ENCODE measurements at places on chromosomes 7 and 10.

- no peak for DNase-seq
These were observed 62.1 kb downstream of the TCERG1L start for GRCh38 chr10:131249238-131249954.

DNA sequence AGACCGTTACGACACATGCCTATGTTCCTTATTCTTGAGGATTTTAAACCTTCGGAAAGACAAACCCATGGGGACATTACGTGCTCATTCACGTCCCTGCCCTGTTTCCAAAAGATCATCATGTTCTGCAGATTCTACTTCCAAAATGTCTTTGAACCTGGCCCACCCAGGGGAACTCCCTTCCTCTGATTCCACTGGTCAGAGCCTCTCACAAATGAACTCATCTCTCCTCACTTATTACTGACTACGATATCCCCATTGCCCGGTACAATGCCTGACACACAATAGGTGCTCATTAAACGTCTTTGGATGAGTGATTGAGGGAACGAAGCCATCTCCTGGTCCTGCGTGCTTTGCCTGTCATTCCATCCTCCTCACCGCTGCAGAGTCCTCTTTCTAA, 168.3 kb upstream of the RNF32 start:
- DNase-seq: no peak

DNA sequence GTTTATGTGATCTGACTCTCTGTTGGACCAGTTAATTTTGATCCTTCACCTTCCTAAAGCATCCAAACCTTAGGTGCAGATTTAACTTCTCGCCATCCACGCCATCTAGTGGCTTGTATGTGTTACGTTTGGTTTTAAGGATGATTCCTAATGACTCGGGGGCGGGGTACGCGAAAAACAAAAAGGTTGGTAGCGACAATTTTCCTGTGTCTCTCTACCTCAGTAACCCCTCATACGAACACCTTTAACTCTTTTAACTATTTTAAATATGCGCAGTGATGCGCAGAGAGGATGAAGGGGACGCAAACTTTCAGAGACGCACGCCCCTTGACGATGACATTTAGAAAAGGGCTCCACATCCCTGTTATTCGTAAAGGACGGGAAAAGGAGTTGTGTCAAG, 714 bp upstream of the KCND2 start:
- DNase-seq: no peak

DNA sequence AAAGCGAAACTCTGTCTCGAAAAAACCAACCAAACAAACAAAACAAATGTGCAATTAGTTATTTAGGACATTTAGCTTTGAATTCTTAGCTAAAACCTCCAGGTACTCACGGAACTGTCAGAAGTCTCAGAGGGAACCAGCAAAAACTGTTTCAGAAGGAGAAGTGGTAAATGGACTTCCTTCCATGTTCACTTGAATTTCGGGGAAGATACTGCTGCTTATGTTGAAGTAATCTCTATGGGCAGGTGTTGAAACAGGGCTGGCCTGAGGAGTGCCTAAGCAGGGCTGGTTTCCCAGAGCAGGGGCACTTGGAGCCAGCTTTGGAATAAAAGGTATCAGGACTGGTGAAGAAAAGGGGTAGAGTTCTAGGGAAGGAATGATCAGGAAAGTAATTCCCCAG, 2.4 kb upstream of the EXOC6 start:
- DNase-seq: no peak

DNA sequence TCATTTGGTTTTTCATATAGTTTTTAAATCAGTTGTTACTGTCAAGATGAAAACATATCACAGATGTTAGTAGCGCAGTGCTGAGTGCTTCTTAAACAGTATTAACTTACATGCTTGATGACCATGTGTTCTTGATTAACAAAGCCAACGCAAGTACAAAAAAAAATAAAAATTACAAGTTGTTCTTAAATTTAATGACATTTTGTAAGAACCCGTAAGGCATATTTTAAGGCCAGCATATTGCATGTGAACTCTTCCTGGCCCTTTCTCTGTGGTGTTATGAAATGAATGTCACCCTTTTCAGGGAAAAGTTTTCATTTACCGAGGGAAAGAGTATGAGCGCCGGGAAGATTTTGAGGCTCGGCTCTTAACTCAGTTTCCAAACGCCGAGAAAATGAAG, 140.4 kb upstream of the NPS start:
- DNase-seq: no peak

GRCh38 chr10:91590142-91590903, 42.5 kb downstream of the PPP1R3C start:
- DNase-seq: no peak

DNA sequence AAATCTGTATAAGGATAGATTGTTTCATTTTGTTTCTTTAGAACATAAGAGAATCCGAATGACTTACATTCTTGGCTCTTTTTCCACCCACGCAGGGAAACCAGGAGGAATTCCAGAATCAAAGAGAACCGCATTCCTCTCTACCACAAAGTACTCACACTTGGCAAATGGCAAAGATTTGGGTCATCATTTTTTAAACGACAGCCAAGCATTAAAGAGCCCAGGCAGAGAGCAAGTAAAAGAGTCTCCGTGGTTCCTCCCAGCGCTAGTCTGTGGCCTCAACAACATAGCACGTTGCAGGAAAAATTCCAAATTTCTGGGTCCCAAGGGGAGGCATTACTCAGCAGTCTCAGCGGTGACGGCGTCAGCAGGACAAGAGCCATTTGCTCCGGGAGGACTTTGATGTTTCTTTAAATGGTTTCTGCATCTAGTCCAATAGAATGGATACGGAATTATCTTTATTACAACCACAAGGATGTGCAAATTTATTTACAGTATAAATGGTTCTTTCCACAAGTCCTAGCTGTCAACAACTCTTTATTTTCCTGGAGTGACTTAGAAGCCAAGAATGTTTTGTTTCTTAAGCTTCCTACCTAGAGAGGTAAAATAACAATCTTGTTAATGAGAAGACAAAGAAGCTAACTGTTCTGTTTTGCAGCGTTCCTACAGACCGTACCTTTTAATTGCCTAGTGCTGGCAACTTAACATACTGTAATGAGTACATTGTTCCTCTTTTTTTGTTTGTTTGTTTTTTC, 232.5 kb downstream of the SKIDA1 start:
- DNase-seq: no peak

GRCh38 chr10:88415533-88416130, 167.5 kb downstream of the RNLS start:
- no peak for DNase-seq

DNA sequence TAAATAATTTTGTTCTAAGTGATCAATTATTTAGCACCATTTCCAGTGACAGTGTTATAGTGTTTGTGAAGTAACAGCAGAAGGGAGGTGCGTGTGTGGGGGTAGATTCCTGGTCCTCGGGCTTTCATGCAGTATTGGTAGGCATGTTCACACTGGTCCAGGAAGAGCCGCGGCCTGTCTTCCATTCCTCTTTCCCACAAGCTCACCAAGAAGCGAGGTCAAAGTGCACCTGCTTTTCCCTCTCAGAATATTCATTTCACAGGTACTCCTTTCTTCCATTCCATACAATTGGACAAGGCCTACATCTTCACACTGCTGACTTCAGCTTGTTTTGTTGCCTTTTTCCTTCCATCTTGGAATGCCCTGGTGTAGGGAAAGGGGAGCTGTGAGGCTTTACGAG, 151.8 kb upstream of the CELF2 start:
- no peak for DNase-seq

GRCh38 chr10:92382631-92383030, 91.7 kb downstream of the MARCHF5 start:
- DNase-seq: no peak

- no peak for DNase-seq
These were observed 39.1 kb upstream of the AASS start for GRCh38 chr7:122183106-122183505.

GRCh38 chr7:47887016-47887640, 61.1 kb downstream of the PKD1L1 start:
- no peak for DNase-seq

DNA sequence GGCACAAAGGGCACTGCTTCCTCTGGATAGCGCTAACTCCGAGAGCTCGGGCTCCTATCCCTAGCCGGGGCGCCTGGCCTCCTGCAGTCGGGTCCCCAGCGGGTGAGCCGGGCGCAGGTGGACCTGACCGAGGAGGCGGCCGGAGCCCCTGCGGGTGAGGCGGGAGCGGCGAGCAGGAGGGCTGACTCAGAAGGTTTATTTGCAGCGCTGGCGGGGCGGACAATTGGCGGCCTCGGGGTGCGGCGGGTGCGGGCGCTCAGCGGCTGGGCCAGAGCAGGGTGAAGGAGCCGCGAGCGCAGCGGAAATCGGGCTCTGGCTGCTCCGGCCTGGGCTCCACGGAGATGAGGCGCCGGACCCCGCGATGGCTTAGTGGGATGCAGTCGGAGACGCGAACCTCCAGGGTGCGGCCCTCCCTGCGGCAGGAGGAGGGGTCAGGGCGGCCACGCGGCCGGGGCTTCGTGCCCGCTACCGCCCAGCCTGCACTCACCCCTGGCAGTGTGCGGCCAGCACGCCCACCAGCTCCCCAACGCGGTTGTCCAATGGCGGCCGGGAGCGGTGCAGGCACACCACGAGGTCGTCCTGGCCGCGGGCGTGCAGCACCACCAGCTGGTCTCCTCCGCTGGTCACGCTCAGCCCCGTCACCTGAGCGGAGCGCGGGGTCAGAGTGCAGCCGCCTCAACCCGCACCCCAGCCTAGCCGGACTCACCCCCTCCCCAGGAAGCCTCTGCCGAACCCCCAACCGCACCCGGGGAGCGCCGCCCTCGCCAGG, 16.1 kb downstream of the MYO1G start:
- DNase-seq: no peak

GRCh38 chr10:86443069-86443468, 76.5 kb upstream of the GRID1 start:
- DNase-seq: no peak

DNA sequence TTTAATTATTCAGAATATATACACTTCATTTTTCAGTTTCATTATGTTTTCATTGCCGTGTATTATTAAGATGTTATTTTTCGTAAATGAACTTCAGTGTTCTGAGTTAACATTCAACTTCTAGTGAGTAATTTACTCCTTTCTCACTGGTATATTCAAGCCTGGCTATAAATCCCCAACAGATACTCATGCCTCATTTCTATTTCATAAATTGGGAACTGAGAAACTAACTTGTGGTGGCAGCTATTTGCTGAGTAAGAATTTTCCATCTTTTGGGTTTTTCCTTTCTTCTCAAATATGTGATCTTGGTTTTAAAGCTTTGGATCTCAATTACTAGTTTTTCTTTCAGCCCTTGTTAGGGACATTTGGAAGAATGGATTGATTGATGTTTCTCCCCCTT, 281.1 kb downstream of the CDK14 start:
- DNase-seq: no peak

GRCh38 chr10:118918587-118918986, 110.9 kb upstream of the NANOS1 start:
- no peak for DNase-seq

GRCh38 chr7:27116962-27117886, 13.3 kb downstream of the HOXA4 start:
- no peak for DNase-seq

GRCh38 chr7:103576641-103577040, 130.6 kb upstream of the SLC26A5 start:
- no peak for DNase-seq

GRCh38 chr7:71220210-71220695, 88.3 kb downstream of the GALNT17 start:
- no peak for DNase-seq
